ENCODE measurements at places on chromosomes 3 and 15.

DNA sequence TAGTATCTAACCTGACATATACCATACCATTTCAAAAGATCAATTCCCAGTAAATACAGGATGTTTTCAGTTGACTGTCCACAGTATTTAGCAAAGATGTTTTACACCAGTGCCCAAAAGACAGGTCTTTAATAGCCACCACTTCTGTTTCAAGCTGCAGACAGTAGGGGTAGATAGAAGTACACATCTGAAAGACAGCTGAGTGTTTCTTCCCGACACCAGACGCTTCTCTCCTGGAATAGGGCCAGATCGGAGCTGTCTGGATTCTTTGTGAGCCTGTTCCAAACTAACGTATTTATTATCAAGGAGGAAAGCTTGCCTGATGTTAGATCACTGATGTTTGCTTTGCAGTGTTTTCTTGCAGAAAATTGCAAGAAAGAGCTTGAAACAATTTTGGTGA, 136.1 kb upstream of the RBMS3 start:
- peak; percentile 8 for DNase-seq

DNA sequence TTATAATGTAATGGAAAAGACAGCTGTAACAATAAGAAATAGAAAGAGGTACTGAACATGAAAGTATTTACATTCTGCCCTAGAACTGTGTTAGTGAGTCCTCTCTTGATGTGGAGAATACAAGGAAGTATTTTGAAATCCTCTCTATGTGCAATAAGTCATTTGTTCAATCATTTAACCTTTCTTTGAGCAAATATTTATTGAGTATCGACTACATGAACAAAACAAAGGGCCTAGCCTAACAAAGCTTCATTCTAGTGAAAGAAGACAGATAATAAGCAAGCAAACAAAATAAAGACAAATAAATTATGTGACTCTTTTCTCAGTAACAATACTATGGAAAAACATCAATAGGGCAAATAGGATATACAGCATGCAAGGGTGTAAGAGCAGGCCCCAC, 354.9 kb upstream of the ATP11B start:
- DNase-seq, result no peak

GRCh38 chr15:29656636-29657475, 165.4 kb downstream of the TJP1 start:
- DNase-seq, result no peak

DNA sequence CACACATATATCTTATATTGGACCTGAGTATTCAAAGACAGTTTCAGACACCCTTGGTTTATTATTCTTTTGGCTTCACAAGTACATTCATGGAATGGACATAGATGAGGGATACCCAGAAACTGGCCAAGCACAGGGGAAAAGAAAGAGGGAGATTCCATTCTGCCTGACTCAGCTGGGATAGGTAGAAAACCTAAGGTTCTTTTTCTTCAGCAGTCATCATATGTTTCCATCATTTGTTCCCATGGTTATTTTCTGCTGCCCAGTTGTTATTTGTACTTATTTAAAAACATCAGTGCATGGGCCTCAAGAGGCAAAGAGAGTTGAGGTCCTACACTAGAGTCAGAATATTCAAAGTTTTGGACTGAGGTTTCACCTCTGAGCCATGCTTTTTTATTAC, 91.8 kb downstream of the FILIP1L start:
- no peak for DNase-seq

GRCh38 chr15:63198371-63199250, 9.2 kb downstream of the RAB8B start:
- DNase-seq, result no peak

GRCh38 chr15:94061041-94061440, 170.3 kb upstream of the MCTP2 start:
- no peak for DNase-seq

- DNase-seq, result no peak
Measured at GRCh38 chr3:33317963-33318709, 40.9 kb downstream of the FBXL2 start.

DNA sequence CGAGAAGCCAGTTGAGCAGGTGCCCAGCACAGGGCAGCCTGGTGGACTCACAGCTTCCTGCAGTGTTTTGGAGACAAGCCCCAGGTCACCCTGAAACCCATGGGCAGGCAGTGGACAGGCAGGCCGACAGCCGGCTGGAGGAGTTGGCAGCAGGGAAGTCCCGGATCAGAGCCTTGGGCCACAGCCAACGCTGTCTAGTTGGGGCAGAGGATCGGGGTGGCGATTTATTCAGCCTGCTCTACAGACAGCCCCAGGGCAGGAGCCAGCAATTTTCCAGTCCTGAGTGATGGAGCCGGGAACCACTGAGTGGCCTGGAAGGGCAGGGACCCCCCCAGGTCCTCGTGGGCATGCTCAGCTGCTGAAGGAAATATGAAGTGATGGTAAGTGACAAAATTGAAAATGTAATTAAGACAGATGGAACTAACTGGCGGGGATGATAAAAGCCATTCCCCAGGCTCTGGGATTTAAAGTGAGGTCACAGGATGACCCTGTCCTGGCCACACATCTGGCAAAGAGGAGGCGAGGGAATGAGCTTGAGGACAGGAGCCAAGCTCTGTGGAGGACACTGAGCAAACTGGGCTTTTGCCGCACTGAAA, 34.4 kb upstream of the TBC1D21 start:
- no peak for DNase-seq

GRCh38 chr3:187188931-187189330, 8.4 kb upstream of the RTP1 start:
- no peak for DNase-seq

DNA sequence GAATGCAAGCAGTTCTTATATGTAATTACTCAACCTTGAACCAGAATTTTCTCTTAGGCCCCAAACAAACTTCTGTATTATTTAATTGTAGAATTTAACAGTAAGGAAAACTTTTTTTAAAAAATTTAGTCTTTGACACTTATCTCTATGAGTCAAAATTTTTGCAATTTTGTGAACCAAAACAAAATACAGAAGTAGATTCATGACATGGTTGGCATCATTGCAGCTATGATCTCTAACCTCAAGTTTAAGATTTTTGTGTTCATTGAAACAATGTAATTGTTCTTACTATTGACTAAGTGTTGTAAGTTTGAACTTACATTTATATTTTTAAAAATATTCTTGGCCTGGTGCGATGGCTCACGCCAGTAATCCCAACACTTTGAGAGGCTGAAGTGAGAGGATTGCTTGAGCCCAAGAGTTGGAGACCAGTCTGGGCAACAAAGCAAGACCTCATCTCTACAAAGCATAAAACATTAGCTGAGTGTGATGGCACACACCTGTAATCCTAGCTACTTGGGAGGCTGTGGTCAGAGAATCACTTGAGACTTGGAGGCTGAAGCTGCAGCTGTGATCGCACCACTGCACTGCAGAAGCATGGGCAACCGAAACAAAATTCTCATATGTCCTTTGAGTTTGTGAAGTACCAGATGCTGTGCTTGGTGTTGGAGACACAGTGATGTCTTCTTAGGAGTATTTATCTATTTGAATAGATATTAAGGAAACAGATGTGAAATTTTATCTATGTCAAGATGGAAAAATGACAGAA, 39.7 kb downstream of the STT3B start:
- DNase-seq, result no peak

GRCh38 chr3:125662675-125663074, 67.4 kb upstream of the OSBPL11 start:
- DNase-seq, result no peak

GRCh38 chr3:47424434-47425382, 43.9 kb downstream of the PTPN23 start:
- no peak for DNase-seq

GRCh38 chr3:86937306-86937791, 53.6 kb downstream of the VGLL3 start:
- DNase-seq, result peak; percentile 94

- DNase-seq, result no peak
Measured at GRCh38 chr3:134237454-134238145, 13.1 kb downstream of the RYK start.

GRCh38 chr3:123613543-123613942, 28.7 kb upstream of the HACD2 start:
- no peak for DNase-seq

DNA sequence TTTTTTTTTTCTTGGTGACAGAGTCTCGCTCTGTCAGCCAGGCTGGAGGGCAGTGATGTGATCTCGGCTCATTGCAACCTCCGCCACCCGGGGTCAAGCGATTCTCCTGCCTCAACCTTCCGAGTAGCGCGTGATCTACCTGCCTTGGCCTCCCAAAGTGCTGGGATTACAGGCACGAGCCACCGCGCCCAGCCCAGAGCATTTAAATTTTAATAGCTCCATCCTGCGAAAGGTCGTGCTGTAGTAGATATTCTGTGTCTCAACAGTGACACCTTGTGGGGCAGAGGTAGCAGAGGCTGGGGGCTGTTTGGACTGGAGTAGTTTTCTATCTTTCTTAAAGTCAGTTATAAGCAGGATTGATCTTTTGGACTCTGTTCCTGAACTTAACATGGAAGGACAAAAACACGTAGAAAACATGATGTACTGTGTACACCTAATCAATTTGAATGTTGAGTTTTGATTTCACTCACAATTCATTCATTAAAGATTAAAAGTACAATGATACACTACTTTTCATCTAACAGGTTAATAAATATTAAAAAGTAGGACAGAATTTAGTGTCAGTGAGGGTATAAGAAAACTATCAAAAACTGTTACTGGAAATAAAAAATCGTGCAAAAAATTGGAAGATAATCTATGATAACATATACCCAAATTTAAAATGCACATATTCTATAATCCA, 11.0 kb upstream of the PDCD6IP start:
- peak; percentile 23 for DNase-seq

- DNase-seq, result no peak
Measured at GRCh38 chr3:139677388-139678155, at the start of gene NMNAT3. NMNAT3 (minus strand) TSS chr3:139677972; CDS start chr3:139627724, 50,248 bp downstream.

All from AG09309 (cell line).